ENCODE measurements at places on chromosomes 7 and 10.

DNA sequence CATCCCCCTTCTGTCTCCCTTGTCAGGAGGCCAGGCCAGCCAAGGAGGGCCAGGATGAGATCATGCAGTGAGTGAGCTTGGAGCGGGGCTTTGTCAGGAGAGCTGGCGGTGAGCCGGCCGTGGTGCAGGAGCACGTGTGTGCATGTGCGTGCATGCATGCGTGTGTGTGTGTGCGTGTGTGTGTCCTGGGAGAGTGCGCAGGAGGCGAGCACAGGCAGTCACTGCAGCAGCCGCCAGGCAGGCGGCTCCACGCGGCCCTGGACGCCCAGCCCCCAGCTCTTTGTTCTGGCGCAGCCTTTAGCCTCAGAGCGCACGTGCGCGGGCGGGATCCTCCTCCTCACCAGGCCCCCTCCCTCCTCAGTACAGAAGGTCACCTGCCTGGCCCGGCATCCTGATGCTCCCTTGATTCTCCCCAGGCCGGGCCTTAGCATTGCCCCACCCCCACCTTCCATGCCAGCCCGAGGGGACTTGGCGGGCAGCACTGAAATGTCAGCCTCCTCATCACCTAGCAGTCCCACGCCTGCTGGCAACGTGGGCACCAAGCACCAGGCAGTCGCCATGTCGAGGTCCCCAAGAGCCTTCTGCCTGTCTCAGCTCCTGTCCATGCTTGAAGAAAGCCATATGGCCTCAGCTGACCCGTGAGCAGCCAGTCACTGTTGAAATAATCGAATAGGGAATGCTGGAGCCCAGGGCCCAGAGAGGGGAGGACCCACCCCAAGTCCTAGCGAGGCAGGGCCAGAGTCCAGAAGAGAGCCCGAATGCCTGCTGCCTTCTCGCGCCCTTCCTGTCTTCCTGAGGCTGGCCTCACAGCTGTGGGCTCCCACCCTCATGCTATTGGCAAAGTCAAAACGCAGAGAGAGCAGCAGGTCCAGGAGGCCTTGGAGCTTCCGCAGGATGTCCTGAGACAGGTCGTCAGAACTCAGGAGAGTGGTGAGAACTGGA is 125.9 kb upstream of the PPIF start:
- no peak for DNase-seq

- no peak for DNase-seq
Observed at GRCh38 chr7:149823631-149824199, 14.5 kb upstream of the ZNF862 start.

GRCh38 chr7:91031757-91032156 is 232.5 kb upstream of the FZD1 start:
- no peak for DNase-seq

GRCh38 chr10:18650404-18650997 is 886 bp downstream of the NSUN6 start:
- DNase-seq: no peak

DNA sequence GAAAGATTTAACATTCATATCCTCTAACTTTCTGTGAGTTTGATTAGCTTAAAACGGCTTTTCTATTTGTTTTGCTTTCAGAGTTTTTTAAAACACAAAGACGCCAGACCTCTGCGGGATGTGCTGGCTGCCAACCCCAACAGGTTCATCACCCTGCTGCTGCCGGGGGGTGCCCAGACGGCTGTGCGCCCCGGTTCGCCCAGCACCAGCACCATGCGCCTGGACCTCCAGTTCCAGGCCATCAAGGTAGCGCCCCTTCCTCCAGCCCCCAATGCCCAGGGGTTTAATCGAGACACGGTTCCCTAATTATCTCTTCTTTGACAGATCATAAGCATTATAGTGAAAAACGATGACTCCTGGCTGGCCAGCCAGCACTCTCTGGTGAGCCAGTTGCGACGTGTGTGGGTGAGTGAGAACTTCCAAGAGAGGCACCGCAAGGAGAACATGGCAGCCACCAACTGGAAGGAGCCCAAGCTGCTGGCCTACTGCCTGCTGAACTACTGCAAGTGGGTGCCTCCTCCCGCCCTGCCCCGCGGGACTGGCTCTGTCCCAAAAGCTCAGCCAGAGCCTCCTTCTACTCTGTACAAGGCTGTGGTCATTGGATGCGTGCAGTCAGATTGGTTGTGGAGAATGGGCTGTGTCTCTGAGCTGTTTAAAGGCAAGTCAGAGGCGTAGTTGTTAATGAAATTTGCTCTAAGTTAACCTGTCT is 71.2 kb downstream of the TRRAP start:
- DNase-seq: no peak

- no peak for DNase-seq
Observed at GRCh38 chr10:100370714-100371481, 23.9 kb downstream of the SCD start.

DNA sequence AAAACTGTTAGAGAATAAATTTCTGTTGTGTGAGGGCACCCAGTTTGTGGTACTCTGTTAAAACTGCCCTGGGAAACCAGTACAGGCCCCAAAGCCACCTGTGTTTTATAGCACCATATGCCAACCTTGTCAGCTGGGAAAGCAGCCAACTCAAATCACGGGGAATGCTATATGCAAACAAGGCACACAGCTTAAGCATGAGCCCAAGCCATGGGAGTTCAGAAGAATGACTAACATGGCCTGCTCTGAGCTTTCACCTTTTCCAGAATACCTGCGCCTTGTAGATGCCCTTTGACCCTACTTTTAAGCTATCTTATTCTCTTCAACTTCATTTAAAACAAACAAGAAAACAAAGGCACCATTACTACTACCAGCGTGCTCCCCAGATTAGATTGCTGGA is 5.5 kb upstream of the SLC25A13 start:
- DNase-seq: no peak

DNA sequence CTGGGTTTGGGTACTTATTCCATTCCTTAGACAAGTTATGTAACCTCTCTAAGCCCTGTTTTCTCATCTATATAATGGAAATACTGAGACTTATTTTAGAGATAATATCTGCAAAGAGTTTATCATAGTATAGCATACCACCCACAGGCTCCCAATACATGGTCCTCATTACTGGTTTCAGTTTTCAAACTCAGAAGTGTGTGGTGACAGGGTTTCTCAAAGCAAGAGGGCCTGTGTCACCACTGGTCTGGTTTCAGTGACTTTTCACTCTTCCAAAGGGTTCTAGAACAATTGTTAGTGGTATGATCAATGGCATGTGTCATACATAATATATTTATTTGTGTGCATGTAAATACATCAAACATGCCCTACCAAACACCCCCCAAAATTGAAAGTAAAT is 89.2 kb upstream of the BMPER start:
- no peak for DNase-seq

DNA sequence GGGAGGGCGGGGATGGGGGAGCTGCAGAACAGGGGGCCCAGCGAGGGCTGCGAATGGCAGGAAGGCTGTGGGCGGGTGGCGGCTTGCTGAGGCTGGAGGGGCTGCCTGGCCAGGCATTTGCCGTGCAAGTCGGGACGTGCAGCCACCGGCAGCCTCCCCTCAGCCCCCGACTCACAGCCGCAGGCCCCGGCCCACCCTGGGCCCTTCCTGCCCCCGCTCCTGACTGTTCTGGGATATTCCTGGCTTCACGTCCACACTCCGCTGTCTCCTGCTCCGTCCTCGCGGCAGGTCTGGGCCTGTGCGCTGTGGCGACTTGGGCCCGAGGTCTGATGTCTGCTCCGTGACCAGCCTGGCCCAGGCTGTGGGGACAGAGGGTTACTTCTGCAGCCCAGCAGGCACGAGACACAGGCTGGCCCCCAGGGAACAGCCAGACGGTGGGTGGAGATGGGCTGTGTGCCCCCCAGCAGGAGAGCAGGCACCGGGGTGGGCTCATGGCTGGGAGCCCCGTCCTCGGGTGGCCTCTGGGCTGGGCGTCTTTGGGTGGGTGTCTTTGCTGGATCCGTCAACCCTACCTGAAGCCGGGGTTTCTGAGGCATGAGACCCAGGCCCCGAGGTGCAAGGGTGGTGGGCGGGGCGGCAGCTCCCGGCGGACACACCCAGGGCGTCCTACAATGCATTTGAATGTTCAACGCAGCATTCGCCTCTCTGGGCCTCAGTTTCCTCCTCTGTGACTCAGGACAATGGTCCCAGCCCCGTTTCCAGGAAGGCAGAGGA is 86.5 kb downstream of the FOXL3 start:
- DNase-seq: no peak

DNA sequence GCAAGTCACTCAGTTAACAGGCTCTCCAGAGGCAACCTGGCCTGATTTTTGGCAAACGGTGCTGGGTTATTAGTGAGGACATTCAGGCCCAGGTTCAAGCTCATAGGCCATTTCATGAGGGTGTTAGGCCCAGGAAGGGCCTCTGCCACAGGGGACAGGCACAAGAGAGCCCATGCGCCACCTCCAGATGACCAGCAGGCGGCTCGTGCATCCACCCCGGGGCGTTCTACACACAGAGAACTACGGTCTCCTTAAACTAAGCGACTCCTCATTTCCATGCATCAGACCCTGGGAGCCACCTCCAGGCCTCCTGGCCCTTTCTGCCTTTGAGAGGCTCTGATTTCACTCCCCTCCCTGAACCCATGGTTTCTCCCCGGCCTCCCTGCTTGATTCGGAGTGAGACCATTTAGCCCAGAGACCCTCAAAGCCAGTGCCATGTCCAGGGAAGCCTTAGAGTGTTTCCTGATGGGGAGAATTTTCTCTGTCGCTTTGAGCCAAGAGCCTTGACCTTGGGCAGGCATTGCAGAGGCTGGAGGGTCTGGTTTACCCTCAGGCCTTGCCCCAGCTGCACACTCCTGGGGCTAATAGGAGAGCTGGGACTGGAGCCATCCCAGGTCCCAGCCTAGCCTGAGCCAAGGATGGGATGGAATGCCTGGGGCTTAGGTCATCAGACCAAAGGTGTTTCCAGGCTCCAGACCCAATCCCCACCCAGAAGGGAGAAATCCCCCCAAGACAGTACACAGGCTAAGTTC is 188.0 kb downstream of the GRID1 start:
- no peak for DNase-seq

DNA sequence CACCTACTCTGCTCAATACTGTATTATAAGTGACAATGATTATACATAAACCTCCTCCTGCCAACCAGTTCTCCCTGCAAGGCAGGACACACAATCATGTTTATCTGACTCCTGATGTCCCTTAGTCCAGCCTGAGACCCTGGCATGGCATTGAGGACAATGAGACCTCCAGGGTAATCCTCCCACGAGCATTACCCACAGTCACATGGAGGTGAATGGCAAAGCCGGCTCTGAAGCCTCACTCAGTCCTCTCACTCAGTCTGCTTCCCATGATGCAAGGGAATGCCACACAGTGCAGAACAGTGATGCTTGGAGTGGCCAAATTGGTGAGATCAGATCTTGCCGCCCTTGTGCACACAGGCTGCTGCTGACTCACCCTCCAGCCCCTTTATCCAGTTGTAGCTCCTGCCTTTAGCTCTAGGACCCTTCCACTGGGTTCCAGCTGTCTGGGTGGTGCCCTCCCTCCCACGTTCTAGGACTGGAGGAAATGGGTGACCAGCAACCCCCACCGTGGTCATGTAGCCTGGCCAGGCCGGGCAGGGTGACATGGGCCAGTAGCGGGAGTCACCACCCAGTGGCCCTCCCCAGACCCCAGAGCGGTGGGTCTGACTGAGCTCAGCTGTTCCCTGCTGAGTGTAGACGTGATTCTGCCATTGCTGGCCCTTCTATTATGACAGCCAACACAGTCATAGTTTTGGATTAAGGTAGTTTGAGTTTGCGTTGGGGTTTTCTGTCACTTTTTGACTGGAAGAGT is 5.5 kb upstream of the ADCY1 start:
- DNase-seq: no peak

DNA sequence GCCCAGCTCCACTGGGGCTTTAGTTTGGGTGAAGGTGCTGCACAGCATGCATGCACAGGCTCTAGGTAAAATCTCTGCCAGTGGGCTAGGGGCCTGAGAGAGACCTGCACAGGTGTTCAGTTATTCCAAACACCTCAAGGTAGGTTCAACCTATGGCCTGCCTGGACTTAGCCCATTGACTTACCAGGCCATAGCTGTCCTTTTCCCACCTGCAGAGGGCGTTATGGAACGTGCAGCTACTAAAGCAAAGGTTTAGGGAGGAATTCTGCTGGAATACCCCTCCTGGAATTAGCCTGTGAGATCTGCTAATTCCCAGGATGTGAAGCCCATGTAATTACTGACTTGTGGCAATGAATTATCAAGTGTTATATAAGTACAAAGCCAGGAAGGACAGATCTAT is 3.6 kb downstream of the VWC2 start:
- no peak for DNase-seq
